Uterus (tissue), 4 donors: ENCODE measurements at places on chromosomes 3 and 15. TPM values are rescaled to one million over a fixed set of nuclear protein-coding genes. Genes with fewer than 3 reads are reported as not detected.
A peak's percentile ranks its signal among the peaks of the same experiment; 100 is the strongest.

DNA sequence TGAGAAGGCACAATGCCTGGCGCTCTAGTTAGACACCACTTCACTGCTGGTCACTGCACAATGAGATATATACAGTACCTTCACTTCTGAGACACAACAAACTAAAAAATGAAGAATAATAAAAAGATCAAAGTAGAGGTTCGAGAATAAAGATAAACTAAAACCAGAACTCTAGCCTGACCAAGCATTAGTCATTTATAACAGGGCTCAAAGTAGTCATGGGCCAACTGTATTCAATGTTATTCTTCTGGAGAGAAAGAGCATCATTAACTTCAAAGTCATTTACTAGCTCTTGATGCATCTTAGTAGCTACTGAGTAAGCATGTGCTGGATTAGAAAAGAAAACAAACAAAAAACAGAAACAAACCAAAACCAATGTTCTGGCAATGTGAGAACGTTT is 145.2 kb downstream of the SSR3 start:
- H3K27ac ChIP-seq: no peak overlapping the region
- no peaks in the 10 kb centered on the region for H3K36me3 ChIP-seq
- no peak overlapping the region for H3K4me3 ChIP-seq
- no peak for DNase-seq
- H3K27me3 ChIP-seq: no peaks in the 10 kb centered on the region

Gene TPM1
- total RNA-seq: 622 TPM

Gene ERICH6
- not detected for total RNA-seq

Gene LDHAL6B
- total RNA-seq: not detected

GRCh38 chr15:84634228-84634837 is 19.8 kb downstream of the WDR73 start:
- H3K27ac ChIP-seq: peak overlapping the region; percentile 95
- H3K36me3 ChIP-seq: no peaks in the 10 kb centered on the region
- no peaks in the 10 kb centered on the region for H3K27me3 ChIP-seq
- H3K4me3 ChIP-seq: peak overlapping the region; percentile 47
- no peak for DNase-seq
- H3K4me1 ChIP-seq: no peaks in the 10 kb centered on the region

GRCh38 chr3:46107682-46108081 is 80.4 kb upstream of the XCR1 start:
- H3K4me3 ChIP-seq: no peak overlapping the region
- DNase-seq: no peak
- no peaks in the 10 kb centered on the region for H3K36me3 ChIP-seq
- no peaks in the 10 kb centered on the region for H3K4me1 ChIP-seq
- H3K27ac ChIP-seq: no peak overlapping the region

DNA sequence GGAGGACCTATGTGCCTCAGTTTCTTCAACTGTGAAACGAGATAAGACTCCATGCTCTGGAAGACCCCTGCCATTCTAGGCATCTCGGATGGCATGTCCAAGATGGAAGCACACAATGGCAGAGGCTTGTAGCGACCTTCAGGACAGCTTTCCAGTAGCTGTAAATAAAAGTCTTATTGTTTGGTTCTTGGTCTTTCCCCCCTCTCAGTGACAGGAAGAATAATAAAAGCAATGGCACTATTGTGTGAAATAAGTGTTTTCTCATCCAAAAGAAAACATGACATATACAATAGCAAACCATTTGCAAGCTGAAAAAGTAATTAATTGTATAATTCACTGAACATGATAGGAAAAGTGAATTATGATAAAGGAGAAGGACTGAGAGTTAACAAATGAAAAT is 32.5 kb upstream of the CD47 start:
- H3K4me3 ChIP-seq: no peak overlapping the region
- no peak for DNase-seq
- no peaks in the 10 kb centered on the region for H3K4me1 ChIP-seq
- H3K36me3 ChIP-seq: no peaks in the 10 kb centered on the region
- H3K27me3 ChIP-seq: no peaks in the 10 kb centered on the region

Gene PPM1L
- 27.9 TPM for total RNA-seq
